ENCODE measurements at places on chromosomes 4 and X.

DNA sequence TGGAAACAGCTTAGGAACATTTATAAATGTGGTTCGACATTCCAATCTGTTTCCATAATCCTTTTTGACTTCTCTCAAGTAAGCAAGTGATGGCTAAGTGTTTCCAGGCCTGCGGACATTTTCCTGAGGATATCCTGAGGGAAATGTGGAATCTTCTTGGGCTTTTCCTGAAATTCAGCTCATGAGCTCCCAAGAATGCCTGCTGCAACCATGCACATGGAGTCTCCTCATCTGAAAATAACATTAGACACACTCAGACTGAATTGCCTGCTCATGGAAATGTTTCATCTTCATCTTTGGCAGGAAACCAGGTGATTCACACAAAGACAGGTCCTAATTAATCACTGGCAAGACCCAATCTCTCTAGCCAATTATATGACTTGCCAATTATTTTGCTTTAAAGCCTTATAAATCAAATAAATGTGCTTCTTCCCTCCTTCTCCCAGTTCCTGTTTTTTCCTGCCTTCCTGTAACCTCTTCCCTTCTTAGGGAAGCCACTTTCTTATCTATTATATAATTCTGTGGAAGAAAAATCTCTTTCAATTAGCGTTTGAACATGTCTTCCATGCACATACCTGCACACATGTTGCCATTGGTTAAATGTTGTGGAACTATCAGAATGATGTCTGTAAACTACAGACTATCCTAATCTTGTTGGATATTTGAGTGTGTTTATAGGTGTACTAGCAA is 104.6 kb upstream of the MXRA5 start:
- DNase-seq: no peak

- no peak for DNase-seq
These were observed 6.8 kb upstream of the G3BP2 start for GRCh38 chr4:75679876-75680575.

GRCh38 chrX:153327561-153327960 is 6.0 kb upstream of the PNMA6F start:
- no peak for DNase-seq

- DNase-seq: no peak
These were observed at the start of gene TRO for GRCh38 chrX:54920610-54921426. TSS of gene TRO (plus strand) at chrX:54920824. CDS start at chrX:54922247, 1,423 bp downstream.

GRCh38 chrX:41759817-41760216 is 35.8 kb downstream of the GPR82 start:
- DNase-seq: no peak

DNA sequence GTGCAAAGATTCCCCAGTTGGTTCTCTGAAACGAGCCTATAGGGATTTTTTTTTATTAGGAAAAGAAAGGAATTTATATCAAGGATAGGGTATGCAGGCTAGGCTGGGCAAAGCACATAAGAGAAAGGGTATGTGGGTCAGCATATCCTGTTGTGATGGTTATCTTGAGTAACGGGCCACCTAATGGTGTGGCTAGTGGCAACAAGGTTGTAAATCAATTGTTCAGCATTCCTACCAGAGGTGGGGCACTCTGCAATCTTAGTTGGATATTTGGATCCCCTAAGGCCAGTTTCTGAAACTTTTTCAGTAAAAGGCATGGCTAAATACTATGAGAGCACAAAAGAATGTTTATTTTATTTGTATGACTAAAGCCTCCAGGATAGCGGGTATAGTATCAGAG is 42.7 kb downstream of the DCAF12L1 start:
- no peak for DNase-seq

GRCh38 chr4:125992891-125993290 is 678.1 kb downstream of the FAT4 start:
- no peak for DNase-seq

DNA sequence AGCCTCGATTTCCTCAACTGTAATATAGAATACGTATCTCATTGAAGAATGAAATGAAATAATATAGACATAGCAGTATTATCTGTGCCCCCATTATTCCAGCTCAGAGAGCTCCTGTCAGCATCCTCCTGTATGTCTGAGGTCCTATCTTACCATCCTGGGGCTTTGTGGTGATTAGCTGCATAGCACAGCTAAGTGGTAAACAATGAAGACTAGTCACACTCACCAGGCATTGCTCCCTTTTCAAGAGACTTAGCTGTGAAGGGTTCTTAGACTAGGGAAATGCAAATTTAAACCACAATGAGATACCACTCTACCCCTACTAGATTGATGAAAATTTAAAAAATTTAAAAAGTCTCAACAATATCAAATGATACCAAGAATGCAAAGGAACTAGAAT is 172.9 kb downstream of the SLC39A8 start:
- DNase-seq: no peak

DNA sequence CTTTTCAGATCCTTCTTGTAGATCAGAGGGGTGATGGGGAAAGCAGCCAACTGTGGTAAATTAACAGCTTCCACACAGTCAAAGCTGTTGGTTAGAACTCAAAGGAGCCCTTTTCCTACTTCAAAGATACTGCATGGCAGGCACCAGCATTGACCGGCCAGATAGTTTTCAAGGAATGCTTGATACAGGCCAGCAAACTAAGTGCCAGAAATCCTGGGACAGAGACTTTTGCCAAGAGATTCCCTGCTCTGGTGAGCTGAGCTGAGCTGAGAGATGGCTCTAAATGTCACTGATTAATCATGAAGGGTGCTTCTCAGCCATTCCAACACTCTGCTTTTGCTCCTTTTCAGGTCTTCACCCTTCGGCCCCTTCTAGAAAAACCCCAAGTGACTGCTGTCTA is 131.6 kb upstream of the MED14 start:
- no peak for DNase-seq
